ENCODE measurements at places on chromosomes 4 and X.

GRCh38 chr4:102642631-102643298 lies 118.0 kb downstream of the MANBA start:
- no peak for DNase-seq

- DNase-seq = no peak
Observed at GRCh38 chr4:88158489-88159228, at the start of gene ABCG2. TSS of gene ABCG2 (minus strand) at chr4:88158639. CDS start at chr4:88139995, 18,644 bp downstream.

DNA sequence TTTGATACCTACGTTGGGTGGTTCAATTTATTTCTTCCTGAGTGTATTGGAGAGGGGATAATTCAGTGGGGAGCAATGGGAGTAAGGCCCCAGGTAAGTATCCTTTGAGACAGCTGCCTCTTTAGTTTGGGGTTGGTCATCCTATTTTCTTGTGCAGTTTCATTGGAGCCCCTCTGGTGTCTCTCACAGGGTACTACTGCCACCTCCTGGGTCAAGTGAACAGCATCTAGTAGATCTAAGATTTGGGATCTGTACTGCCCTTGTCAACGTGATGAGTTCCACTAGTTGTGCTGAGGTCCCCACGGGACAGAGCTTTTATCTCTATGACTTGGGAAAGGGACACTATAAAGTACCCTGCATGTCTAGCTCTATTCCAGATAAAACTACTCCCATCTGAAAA lies 80.6 kb downstream of the PBDC1 start:
- DNase-seq = no peak

GRCh38 chrX:29487214-29487613 lies 728.1 kb upstream of the MAGEB2 start:
- DNase-seq = no peak

DNA sequence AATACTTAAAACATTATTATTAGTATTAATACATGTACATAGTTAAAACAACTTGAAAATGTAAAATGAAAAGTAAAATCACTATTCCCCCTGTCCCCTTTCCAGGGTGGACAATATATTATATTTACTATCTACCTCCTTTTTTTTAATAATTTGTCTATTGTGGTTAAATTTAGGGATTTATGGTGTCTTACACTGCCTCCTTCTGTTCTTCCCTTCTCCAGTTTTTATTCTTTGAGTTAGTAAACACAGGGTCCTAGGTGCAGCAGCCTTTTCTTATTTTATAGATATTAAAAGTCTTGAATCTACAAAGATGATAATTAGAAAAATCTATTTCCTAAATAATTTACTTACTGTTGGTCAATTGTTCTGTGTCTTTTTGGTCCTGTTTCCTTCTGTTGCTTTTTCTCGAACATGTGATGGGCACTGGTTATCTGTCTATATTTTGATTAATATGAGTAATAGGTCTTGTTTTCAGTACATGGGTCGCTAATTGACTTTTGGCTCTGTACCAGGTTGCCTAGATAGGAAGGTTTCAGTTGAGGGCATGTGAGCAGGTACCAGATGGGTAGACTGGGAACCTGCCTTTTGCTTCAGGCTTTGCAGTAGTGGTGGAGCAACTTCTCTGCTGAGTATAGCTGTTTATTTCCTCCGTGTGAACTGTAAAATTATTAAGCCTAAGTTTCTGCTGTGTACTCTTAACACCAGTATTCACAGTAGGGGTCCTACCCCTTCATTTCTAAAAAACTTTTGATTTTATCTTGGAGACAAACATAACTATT lies 1.1 kb downstream of the NUDT9 start:
- no peak for DNase-seq

- no peak for DNase-seq
Observed at GRCh38 chr4:1170156-1170975, 2.0 kb downstream of the SPON2 start.

DNA sequence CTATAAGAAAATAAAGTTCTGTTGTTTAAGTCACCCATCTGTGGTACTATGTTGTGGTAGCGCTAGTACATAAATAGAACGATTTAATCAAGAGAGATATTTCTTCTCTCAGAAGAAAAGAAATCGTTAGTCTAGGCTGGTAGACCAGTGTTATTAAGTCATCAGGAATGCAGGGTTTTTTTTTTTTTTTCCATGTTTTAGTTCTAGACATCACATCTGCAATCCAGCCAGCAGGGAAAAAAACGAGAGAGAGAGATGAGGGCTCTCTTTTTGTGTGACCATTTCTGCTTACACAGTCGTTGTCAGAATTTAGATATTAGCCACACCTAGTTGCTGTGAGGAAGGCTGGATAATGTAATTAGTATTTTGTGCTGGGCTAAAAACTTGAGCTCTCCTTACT lies 417.4 kb downstream of the TMA16 start:
- DNase-seq = no peak

DNA sequence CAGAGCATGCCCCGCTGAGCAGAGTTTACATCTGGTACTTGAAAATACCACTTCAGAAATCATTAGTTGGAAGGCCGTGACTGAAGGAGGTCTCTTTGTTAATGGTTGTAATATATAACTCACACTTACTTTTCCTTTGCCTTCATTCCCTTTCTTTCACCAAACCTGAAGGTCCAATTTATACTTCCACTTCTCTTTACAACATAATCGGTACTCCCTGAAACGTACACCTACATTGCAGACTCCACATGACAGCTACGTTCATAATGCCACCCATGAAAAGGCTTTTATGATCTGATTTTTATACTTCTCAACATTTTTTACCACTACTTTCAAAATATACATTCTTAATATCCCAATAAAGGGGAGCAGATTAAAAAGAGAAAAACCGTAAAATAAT lies 298.7 kb downstream of the C4orf33 start:
- DNase-seq = no peak

GRCh38 chr4:174749091-174749490 lies 80.0 kb downstream of the GLRA3 start:
- DNase-seq = no peak

GRCh38 chr4:103400405-103400804 lies 202.3 kb upstream of the CENPE start:
- no peak for DNase-seq

DNA sequence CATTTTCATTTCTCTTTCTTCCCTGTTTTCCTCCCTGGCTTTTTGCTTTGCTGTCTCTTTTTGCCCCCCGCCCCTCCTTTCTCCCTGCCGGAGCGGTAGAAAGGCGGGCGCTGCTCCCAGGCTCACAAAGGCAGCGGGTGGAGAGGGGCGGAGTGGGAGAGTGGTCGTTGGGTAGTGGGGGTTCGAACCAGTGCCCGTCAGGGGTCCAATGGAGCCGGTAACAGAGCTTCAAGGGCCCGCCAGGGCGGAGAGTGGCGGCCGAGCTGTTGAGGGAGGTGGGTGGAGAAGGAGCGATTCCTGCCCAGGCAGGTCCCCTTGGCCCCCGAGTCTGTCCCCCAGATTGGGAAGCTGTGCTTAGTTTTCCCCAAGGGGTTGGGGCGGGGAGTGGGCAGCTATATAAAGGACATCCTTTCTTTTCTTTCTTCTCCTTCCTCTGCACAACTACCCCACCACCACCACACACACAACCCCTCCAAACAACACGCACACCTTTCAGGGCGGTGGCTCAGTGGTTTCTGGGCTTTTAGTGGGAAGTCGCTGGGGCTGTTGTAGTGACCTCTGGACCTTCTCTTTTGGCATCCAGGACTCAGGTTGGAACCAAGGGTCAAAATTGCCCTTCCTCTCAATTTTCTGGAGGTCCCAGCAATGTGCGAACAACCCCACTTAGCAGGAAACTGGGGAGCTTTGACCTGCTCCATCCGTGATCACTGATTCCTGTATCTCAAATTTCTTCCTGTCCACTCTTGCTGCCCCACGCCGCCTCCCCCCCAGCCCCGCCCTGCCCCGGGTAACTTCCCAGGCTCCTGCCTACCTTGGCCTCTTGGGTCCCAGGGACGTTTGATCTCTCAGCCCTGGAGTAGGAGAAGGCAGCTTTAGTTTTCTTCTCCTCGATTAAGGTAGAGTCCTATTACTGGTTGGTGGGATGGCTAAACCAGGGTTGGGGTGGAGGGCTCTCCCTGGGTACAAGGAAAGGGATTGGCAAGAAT lies 1.9 kb downstream of the EFNB1 start:
- DNase-seq = peak; percentile 47

DNA sequence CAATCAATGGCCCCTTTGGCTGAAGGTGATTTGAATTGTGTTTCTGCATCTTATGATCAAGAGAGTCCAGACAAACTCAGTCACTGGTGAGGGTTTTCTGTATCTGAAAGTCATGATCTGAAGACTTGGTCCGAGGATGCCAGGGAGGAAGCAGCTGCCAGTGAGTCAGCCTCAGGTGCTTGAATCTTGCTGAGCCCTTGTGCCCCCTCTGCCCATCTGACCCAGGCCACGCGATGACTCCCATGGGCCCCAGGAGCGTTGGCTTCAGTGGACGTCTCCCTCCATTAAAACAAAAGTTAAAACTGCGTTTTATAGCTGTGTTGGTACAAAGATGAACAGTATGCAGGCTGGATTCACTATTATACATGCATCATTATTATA lies 62.0 kb downstream of the HTRA3 start:
- no peak for DNase-seq

GRCh38 chr4:78138252-78138651 lies 81.1 kb downstream of the FRAS1 start:
- DNase-seq = no peak

- DNase-seq = no peak
Observed at GRCh38 chr4:159435561-159436023, 332.7 kb downstream of the RAPGEF2 start.

GRCh38 chr4:25844961-25845712 lies 17.7 kb downstream of the SEL1L3 start:
- no peak for DNase-seq

GRCh38 chrX:119482481-119483480 lies 14.5 kb downstream of the SLC25A5 start:
- DNase-seq = peak; percentile 64

GRCh38 chr4:20487446-20487845 lies 212.8 kb upstream of the PACRGL start:
- DNase-seq = no peak

- DNase-seq = no peak
Observed at GRCh38 chr4:63728480-63729177, 680.6 kb downstream of the TECRL start.

- no peak for DNase-seq
Observed at GRCh38 chr4:37661772-37662171, 24.4 kb downstream of the RELL1 start.

DNA sequence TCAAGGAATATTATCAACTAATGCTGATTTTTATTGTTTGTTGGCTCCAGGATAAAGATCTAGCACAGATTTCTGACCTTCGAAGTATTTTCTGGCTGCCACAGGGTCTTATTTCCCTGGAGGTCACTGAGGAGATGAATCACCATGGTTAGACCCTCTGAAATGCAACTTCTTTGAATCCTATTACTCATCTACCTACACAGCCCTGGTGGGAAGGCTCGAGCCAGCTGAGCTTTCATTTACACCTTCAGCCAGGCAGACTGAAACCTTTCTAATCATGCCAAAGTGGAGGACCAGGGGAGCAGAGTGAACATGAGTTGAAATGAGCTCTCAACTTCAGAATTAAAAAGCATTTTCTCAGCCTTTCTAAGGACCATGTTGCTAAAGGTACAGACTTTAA lies 130.5 kb downstream of the SMIM20 start:
- DNase-seq = no peak

DNA sequence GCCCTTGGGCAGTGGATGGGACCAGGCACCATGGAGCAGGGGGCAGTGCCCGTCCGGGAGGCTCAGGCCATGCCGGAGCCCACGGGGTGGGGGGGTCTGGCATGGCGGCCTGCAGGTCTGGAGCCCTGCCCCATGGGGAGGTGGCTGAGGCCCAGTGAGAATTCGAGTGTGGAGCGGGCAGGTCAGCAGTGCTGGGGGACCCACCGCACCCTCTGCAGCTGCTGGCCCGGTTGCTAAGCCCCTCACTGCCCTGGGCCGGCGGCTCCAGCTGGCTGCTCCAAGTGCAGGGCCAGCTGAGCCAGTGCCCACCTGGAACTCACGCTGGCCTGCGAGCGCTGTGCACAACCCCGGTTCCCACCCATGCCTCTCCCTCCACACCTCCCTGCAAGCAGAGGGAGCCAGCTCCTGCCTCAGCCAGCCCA lies 1157.9 kb upstream of the ADGRL3 start:
- no peak for DNase-seq

Measured in ureter (tissue), 1 donor.